ENCODE measurements at places on chromosomes 13 and 19.

- no peak for DNase-seq
Observed at GRCh38 chr13:100438059-100438788, 150.4 kb downstream of the GGACT start.

GRCh38 chr13:65336916-65337315 lies 1893.2 kb downstream of the PCDH9 start:
- DNase-seq, result no peak

GRCh38 chr13:61898207-61898606 lies 482.6 kb upstream of the PCDH20 start:
- no peak for DNase-seq

- no peak for DNase-seq
Observed at GRCh38 chr19:51749979-51750378, 1.7 kb downstream of the FPR1 start.

DNA sequence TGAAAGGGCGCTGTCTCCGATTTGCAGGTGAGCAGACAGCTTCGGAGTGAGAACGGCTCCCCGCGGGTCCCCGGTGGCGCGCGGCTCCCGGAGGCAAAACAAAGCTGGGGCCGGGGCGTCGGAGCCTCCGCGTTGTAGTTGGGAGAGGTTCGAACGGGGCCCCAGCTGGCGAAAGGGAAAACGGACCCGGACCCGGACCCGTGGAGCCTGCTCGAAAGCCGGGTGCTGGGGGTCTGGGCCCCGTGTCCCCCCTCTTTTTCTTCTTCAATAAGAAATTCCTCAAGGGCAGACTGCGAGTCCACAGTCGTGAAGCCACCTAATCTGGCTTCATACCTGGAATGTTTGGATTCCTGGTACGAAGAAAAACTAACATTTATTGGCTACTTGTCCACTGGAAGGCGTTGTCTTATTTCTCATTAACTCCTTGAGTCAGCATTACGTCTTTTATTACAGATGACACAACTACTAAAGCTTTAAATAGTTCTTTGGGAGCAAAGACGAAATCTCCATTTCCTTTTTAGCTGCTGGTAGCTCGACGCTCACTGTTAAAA lies 632 bp upstream of the MTIF3 start:
- no peak for DNase-seq

- DNase-seq, result no peak
Observed at GRCh38 chr13:73674570-73674969, 459.6 kb downstream of the KLF12 start.

DNA sequence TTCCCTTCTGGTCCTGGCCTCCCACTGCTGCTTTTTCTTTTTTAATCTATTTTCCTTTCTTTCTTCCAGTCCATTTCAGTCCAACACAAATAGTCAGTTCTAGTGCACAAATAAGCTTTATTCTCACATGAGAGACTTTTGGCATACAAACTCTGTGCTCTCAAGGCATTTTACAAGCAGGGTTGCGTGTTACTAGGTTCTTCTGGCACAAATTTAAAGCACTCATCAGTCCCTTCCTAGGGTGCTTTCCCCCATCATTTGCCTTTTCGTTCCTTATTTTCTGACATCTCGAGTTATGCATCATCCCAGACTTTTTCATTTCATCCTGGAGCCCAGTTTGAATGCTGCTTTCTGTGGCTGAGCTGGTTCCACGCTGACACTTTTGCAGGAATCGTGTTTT lies 29.8 kb upstream of the IL17D start:
- DNase-seq, result no peak

DNA sequence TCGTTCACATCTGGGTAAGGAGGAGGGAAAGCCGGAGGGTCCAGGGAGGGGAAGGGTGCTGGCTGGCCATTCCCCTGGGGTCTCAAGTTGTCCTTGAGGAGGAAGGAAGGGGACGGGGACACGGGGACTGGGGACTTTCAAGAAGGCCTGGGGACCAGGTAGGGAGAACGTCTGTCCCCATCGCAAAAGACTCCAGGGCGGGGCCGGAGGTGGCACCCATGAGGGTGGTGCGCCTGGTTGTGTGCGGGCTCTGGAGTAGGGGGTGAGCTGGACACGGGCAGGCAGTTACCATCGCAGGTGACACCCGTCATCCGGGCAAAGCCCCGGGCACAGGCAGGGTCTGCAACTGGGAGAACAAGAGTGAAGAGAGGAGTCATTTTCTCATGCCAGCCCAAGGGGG lies 23.4 kb downstream of the FBN3 start:
- DNase-seq, result no peak

GRCh38 chr19:48698046-48698445 lies 2.3 kb downstream of the FUT2 start:
- DNase-seq, result no peak
